ENCODE measurements at places on chromosomes 5 and 9.

DNA sequence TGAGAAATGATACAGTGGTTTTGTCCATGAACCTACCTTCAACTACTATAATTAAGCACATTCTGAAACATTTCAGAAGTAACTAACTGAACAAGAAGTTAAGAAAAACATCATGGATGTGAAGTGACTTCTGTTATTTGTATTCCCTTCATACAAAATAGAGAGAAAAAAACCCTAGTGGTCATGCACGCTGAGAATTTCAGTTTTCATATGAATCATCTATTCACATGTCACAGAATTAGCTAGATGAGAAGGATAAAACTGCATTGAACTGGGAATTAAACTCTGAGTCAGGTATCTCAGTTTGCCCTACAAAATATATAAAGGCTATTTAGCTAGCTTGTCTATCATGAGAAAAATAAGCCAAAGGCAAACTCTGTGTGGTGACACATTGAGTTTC lies 451.8 kb upstream of the FTMT start:
- DNase-seq = no peak

- DNase-seq = no peak
These were observed 7.3 kb downstream of the TENT4A start for GRCh38 chr5:6720561-6720921.

DNA sequence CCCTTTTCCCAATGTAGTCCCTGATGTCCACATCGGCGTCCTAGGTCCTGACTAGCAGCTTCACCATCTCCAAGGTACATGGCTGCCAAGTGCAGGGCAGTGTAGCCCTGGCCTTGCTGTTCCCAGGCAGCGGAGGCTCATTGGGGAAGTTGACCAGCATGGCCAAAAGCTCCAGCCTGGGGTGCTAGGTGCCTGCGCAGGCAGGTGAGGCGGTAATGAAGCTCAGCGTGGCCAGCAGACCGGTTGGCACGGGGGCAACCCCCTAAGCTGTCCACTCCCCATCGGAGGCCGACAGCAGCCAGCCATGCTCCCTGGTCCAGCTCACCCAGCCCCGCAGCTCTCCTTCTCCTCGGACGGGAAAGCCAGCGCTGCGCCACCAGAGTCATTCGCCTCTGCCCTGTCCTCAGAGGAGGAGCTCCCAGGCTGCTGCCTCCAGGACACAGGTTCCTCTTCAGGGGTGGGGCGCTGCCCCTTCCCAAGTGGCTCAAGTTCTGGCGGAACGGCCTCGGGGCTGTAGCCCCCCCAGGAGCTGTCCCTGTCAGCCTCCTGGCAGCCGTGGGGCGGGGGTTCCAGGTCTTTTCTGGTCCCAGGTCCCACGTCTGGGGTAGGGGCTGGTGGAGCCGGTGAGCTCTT lies 1218.2 kb downstream of the FOXD4L5 start:
- no peak for DNase-seq

DNA sequence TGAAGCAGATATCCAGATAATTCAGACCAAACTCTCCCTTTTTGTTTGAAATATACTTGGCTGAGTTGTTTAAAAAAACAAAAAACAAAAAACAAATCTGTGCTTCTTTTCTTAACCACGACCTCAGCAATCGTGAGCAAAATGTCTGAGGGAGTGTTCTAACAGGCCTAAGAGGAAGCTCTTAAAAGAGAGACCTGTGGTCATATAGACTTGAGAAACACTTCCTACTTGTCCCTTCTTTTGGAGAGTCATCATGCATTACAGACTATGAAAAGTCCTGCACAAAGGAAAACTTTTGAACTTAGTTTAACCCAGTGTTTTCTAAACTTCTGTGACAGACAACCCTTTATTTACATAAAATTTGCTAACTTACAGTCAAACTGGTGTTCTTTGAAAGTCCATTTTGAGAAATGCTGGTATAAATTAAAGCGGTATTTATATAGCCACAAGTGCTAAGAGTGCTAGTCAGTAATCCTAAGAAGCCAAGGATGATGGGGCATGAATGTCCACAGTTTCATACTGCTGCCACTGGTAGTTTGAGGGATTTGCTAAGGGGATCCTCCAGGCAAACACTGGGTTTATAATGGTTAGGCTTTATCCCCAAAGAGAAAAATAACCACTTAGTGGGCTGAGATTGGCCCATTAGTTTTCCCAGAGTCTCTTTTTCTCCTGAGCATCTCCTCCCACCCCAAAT lies 199.8 kb downstream of the LRRC70 start:
- no peak for DNase-seq

DNA sequence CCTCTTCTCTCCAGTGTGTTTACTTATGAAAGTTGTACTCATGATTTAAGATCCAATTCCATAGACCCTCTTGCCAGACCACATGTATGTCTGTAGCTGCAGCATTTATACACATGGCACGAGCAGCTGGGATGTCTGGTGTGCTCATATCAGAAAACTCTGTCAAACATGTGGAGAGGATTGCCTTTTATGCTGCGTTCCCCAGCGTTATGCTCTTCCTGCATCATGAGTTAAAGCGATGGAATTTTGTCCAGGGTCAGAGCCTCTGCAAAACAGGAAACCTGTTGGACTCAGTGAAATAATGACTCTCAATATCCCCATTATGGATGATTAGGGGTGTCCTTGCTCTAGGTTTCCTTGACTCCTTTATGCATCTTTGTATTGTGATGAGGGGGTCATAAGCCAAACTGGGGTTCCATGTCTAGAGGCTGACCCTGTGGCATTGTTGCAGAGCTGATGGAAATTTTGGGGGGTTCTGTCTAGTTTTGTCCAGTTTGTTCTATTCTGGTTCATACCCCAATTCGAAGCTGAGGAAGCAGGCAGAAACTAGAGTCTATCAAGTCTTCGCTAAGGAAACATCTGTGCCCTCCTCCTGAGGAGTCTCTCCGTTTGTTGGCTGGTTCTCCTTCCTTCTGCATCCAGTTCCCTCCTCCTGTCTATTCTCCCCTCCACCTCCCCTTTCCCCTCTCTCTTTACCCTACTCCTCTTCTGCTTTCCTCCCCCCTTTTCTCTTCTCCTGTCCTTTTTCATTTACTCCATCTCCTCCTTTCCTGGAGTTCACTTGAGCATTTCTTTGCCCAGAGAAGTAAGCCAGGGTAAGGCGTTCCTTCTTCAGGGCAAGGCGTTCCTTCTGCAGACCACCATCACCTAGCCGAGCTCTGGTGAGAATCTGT lies 252.8 kb downstream of the MAST4 start:
- no peak for DNase-seq

DNA sequence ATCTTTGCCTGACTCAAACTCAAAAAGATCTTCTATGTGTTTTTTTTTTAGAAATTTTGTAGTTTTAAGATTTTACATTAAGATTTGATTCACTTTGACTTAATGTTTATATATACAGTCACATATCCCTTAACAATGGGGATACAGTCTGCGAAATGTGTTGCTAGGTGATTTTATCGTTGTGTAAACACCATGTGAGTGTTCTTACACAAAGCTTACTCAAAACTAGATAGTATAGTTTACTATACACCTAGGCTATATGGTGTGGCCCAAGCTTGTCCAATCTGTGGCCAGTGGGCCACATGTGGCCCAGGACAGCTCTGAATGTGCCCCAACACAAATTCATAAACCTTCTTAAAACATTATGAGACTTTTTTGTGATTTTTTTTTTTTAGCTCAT lies 131.9 kb downstream of the CWC27 start:
- no peak for DNase-seq

DNA sequence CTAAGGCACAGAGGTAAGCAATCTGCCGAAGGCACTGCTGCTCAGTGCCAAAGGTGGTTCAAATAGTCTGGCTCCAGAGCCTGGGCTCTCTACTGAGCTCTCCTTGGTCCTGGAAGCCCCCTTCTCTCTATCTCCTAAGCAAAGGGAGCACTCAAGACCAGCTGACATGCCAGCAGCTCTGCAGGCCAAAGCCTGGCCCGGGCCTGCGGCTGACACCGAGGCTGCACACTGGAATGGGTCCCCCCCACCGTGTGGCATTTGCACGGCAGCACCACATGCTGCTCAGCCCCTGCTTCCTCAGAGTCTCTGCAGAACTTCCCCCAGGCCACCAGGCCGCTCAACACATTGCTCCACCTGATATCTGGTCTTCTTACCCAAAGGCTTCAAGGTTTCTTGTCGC lies 57.8 kb upstream of the GOLPH3 start:
- DNase-seq = no peak

DNA sequence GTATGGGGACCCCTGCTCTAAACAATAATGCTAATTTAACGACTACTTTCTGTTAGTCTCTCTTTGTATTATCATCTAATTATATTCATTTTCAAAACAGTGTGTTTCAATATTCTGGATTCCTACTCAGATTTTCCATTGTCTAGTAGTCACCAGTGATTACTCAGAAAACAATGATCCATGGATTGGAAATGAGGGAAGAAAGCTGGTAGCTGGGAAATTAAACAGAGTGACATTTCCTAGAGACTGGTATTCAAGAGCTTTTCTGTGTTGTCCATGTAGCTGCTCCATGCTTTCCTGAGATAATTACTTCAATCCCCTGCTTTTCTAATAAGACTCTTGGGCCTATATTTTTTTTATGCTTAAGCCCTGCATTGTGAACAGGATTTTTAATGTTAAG lies 1862.1 kb upstream of the C9orf72 start:
- no peak for DNase-seq

- DNase-seq = no peak
These were observed 14.9 kb downstream of the GLDC start for GRCh38 chr9:6630502-6631206.

- no peak for DNase-seq
These were observed 48.4 kb downstream of the COX7C start for GRCh38 chr5:86665984-86666760.

- DNase-seq = no peak
These were observed 71.4 kb upstream of the COL5A1 start for GRCh38 chr9:134570151-134570621.

GRCh38 chr9:108162664-108163063 lies 673.1 kb upstream of the KLF4 start:
- DNase-seq = peak; percentile 48

- no peak for DNase-seq
These were observed 33.0 kb upstream of the CCDC112 start for GRCh38 chr5:115329475-115329874.

- DNase-seq = no peak
These were observed 307.5 kb downstream of the ZNF608 start for GRCh38 chr5:124438903-124439281.

GRCh38 chr9:73168298-73168934 lies 16.8 kb downstream of the ANXA1 start:
- no peak for DNase-seq

GRCh38 chr9:98851730-98852459 lies 44.4 kb downstream of the GALNT12 start:
- DNase-seq = no peak

GRCh38 chr9:84755380-84755779 lies 85.9 kb downstream of the NTRK2 start:
- no peak for DNase-seq

DNA sequence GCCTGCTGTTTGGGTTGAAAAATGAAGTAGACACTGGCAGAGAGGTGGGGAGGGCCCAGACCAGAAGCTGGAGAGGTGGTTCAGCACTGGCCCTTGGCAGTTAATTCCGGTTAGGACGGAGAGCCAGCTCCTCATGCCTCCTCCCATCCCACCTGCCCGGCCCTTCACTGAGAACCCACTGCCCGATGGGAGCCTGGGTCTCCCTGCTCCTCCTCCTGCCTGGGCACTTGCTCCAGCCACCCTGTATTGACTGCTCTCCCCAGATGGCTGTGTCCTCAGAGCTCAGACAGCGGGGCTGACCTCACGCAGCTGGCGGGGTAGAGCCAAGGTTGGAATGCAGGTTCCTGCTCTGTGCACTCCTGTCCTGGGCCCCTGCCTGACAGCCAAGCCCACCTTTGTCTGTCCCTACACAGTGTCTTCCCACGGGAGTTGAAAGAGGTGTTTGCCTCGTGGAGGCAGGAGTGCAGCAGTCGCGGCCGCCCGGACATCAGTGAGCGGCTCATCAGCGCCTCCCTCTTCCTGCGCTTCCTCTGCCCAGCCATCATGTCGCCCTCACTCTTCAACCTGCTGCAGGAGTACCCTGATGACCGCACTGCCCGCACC lies 114.7 kb downstream of the DAB2IP start:
- DNase-seq = no peak

- no peak for DNase-seq
These were observed 45.6 kb downstream of the GNAQ start for GRCh38 chr9:77985996-77986395.

- DNase-seq = peak; percentile 13
These were observed 102.6 kb downstream of the ARHGAP26 start for GRCh38 chr5:142872795-142873194.

DNA sequence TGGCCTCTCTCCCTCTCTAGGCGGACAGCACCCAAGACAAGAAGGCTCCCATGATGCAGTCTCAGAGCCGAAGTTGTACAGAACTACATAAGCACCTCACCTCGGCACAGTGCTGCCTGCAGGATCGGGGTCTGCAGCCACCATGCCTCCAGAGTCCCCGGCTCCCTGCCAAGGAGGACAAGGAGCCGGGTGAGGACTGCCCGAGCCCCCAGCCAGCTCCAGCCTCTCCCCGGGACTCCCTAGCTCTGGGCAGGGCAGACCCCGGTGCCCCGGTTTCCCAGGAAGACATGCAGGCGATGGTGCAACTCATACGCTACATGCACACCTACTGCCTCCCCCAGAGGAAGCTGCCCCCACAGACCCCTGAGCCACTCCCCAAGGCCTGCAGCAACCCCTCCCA lies 102.5 kb downstream of the PPARGC1B start:
- no peak for DNase-seq

- DNase-seq = peak; percentile 29
These were observed 10.6 kb upstream of the FAM163B start for GRCh38 chr9:133619791-133620190.

- no peak for DNase-seq
These were observed 82.5 kb upstream of the SNCAIP start for GRCh38 chr5:122229551-122229950.

- peak; percentile 58 for DNase-seq
These were observed 604.5 kb upstream of the KLF4 start for GRCh38 chr9:108093773-108094675.

Measured in urothelium cell line (cell line).